ENCODE measurements at places on chromosomes 1 and 21.

DNA sequence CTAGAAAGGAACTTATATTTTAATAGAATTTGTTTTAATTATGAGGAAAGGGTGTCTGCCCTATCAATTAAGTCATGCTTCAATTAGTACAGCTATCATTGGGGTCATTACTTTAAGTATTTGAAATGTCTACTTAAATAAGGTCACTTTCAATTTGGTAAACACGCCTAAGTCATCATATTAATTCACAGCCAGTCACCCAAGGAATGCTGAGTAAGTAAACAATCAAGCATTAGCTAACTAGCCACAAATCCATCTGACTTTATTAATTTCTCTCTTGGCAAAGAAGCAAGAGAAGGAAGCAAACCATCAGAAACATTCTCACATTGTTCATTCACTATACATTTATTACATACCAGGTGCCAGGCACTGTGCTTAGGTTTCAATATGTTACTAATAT lies 1.2 kb upstream of the LRRC52 start:
- DNase-seq = no peak

GRCh38 chr1:14323568-14324247 lies 274.8 kb upstream of the KAZN start:
- DNase-seq = no peak

- no peak for DNase-seq
Observed at GRCh38 chr1:32651461-32652073, 559 bp downstream of the RBBP4 start.

DNA sequence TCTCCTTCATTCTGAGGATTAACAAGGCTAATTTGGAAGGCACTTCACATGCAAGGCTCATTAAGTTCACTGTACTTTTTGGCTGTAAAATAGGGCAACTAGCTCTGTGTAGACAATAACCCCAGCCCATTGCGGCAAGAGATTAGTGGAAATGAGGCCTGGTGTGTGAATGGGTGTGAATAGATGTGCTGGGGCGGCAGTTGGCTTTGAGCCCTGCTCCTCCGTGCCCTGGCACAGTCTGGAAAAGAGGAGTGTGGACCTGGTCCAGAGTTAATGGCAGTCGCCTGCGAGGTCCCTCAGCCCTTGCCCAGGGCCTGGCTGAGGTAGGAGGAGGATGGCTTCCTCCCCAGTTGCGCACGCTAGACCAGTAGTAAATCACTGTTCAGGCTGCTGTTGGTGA lies 4.8 kb downstream of the KISS1 start:
- DNase-seq = no peak

DNA sequence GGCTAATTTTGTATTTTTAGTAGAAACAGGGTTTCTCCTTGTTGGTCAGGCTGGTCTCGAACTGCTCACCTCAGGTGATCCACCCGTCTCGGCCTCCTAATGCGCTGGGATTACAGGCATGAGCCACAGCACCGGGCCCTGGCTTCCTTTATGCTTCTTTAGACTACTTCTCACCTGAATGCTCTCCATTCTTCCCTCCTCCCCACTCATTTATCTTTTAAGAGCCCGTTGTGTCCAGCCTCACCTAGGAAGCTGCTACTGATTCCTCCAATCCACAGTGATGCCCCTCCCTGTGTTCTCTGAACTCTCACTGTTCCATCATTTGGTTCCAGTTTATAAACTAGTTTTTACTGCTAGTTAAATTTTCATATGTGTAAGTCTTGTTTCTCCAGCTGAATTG lies 44.9 kb upstream of the NR5A2 start:
- no peak for DNase-seq

GRCh38 chr1:214281720-214282629 lies 1.0 kb downstream of the SMYD2 start:
- DNase-seq = no peak

DNA sequence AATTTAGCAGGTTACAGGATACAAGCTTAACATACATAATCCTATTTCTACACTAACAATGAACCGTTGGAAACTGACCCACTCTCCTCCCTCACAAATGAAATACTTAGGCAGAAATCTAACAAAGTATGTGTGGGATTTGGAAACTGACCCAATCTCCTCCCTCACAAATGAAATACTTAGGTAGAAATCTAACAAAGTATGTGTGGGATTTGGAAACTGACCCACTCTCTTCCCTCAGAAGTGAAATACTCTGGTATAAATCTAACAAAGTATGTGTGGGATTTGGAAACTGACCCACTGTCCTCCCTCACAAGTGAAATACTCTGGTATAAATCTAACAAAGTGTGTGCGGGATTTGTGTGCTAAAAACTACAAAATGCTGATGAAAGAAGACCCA lies 60.3 kb downstream of the TRAF5 start:
- no peak for DNase-seq

DNA sequence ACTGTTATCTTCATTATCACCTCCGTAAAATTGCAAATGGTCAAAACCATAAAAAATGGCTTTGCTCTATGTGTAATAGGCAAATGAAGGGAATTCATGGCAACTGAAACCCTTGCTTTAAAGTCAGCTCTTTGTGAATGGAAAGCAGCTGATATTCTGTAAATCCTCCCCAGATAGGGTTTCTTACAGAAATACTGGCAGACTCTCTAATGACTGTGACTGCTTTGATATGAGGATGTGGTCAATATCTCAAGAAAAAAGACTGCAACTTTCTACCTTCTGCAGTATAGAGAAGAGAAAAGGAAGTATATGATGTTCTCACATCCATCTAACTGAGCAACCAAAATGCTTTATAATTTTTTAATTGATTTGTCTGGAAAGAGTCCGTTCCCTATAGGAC lies 193.1 kb downstream of the ST6GALNAC3 start:
- no peak for DNase-seq

GRCh38 chr1:231073331-231073730 lies 33.3 kb upstream of the FAM89A start:
- no peak for DNase-seq

DNA sequence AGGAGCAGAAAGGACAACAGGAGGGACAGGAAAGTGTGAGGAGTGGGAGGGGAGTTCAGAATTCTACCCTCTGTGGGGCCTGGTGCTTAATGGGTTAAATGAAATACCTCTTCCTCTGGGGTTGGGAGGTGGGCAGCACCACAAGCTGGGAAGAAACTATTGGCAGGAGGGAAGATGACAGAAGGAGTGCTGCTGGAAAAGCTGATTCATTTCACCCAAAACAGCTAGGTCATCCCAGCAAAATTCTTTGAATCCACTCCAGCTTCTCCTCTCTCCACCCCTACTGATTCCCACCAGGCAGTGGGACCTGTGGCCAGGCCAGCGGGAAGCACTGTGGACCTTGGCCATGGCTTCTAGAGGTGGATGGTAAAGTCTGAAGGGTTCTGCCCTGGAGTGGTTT lies 12.8 kb downstream of the BCAN start:
- DNase-seq = no peak

- DNase-seq = no peak
Observed at GRCh38 chr1:153490272-153491051, 30.0 kb upstream of the S100A7 start.

GRCh38 chr1:66381621-66382275 lies 152.2 kb upstream of the SGIP1 start:
- DNase-seq = no peak

GRCh38 chr1:196361112-196361714 lies 247.0 kb downstream of the KCNT2 start:
- DNase-seq = no peak

GRCh38 chr1:43348809-43349593 lies 9.8 kb upstream of the CDC20 start:
- peak; percentile 58 for DNase-seq

DNA sequence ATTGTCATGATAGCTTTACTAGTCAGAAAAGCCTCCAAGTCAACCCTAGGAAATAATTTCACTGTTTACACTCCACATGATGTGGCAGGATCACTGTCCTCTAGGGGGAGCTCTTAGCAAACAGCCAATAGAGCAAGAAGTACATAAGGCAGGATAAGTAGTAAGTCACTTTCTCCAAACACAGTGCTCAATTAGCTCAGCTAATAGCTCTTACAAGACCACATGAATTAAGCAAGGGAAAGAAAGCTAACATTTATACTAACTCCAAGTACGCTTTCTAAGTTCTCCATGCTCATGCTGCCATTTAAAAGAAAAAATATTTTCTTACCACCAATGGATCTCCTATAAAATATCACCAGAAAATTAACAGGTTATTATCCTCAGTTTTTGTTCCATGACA lies 66.9 kb upstream of the LRIF1 start:
- peak; percentile 46 for DNase-seq

GRCh38 chr1:184025242-184025675 lies 12.3 kb downstream of the COLGALT2 start:
- no peak for DNase-seq

GRCh38 chr1:26300578-26301275 lies 5.7 kb downstream of the UBXN11 start:
- no peak for DNase-seq

DNA sequence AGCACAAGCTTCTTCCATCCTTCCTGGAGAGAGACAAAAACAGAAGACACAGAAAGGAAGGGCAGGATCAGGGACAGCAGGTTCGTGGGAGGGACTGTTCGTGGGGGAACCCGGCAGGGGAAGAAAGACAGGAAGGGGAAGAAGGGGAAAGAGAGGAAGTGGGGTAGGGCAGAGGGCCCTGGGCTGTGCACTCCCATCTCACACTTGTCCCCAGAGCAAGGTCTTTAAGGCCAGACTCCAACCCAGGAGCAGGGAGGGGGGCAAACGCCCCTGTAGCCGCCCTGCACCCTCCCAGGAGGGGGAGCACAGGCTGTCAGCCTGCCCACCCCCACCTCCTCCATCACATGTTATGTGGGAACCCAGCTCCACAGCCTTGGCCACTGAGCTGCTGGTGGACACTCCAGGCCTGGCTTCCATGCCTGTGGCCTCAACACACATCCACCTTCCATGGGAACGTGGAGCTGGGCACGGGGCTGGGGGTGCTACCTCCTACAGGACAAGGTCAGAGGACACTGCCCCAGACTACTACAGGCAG lies 9.3 kb downstream of the SLC19A1 start:
- DNase-seq = no peak

DNA sequence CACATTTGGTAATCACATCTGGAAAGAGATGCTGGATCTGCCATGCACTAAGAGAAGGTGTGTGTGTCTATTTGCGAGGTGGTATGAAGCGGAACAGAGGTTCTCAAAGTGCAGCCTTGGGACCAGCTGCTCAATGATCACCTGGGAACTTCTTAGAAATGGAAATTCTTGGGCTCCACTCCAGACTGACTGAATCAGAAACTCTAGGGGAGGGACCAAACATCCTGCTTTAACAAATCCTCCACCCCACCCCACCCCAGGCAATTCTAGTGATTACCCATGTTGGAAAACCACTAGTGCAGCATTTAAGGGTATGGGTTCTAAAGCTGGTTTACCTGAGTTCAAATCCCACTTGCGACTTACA lies 143.9 kb upstream of the JUN start:
- no peak for DNase-seq

DNA sequence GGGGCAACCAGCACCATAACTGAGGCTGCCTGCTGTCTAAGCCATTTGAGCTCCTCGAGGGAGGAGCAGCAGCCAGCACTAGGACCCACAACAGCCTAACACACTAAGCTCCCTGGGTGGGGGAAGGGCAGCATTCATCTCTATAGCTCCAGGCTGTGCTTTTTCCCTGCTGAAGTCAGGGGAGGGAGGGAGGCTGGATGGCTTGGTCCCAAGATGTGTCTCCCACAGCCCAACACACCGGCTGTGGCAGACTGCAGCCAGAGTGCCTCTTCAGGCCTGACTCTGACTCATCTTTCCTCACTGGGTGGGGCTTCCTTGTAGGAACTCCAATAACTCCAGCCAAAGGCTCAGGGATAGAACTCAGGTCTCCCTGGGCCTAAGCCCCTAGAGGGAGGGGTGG lies 296.3 kb downstream of the PRDM2 start:
- DNase-seq = no peak

DNA sequence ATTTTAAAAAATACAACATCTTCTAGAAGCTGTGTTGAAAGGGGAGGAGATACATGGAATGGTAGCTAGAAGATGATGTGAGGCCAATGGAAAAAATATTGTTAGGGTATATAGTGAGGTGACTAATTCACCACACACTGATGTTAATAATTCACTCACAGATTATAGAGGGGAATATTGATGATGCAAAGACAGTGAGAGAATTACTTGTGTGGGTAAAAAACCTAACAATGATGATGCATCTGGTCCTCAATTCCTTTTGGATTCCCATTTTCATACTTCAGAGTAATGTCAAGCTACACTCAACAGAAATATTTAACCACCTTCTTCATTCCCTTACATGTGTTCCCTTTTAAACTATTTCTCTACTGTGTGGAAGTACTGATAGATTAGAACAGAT lies 169.5 kb upstream of the DPYD start:
- no peak for DNase-seq

DNA sequence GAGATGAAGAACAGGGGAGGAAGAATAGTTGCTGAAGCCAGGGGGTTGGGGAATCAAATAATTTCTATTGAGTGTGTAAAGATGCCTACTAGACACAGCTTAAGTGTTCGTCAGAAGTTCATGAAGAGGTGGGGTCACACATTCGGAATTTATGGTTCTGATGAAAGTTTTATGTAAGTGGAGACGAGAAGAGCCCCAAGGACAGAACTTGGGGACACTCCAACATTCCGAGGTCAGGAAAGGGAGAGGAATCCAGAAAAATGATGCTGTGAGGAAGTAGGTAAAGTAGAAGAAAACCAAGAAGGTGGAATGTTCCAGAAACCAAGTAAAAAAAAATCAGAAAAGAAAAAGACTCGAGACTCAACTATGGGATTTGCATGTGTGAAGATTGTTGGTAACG lies 272.5 kb downstream of the SIPA1L2 start:
- DNase-seq = no peak

- DNase-seq = no peak
Observed at GRCh38 chr1:41358131-41359021, 2.9 kb upstream of the FOXO6 start.

GRCh38 chr1:89578946-89579684 lies 53.8 kb upstream of the LRRC8C start:
- DNase-seq = no peak

DNA sequence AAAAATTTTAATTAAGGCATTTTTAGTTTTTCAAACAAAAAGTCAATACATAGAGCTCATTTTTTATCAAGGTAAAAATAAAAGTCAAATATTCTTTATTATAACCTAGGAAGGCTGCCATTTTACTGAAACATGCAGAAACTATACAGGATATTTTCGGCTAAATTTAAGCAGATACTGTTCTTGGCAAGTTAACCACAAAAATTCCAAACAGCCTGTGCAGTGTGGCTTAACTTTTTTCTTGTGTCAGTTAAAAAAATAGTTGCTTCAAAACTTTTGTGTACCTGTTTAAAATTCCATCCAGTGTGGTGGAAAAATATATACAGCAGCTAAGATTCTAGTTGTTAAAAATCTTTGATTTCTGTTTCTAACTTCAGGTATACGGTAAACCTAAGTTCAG lies 135.0 kb downstream of the ATP5PO start:
- DNase-seq = no peak

DNA sequence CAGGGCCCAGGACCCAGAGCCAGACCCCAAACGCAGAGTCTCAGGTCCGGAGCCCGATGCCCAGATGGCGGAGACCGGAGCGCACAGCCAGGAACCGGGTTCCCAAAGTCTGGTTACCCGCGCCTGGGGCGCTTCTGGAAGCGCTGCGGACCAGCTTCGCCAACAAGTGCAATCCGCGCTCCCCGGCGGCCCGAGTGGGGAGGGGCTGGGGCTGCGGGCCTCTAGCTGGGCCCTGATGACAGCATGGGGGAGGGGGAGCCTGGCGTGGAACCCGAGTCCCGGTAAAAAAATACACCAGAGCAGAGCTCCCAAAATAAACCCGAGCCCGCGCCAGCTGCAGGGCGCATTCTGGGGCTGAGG lies 494 bp downstream of the NT5C1A start:
- DNase-seq = no peak
